ENCODE measurements at places on chromosomes 2 and 18. TPM values are rescaled to one million over a fixed set of nuclear protein-coding genes. Genes with fewer than 3 reads are reported as not detected.
A peak's percentile ranks its signal among the peaks of the same experiment; 100 is the strongest.

Gene LIMS3
- 3.2 TPM for total RNA-seq

Gene TXNDC2
- total RNA-seq, result 0.07 TPM

Gene SCYGR4
- not detected for total RNA-seq

Gene TBR1
- total RNA-seq, result not detected

DNA sequence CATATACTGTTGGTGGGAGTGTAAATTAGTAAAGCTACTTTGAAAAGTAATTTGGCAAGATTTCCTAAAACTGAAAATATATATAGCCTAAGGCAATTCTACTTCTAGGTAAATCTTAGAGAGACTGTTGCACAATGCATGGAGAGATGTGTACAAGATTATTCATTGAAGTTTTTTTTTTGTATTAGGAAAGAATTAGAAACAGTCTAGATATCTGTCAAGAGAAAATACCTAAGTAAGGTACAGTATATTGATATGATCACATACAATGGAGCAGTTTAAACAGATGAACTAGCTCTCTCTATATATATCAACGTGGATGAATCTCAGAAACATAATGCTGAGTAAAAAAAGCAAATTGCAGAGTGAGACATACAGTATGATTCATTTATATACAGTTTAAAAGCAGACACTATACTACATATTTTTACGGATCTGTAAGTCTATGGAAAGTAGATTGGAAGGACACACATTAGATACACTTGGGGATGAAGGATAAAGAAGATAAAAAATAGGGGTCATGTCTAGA is 59.3 kb upstream of the ACVR1 start:
- no peak for DNase-seq
- H3K27ac ChIP-seq, result no peak overlapping the region
- H3K27me3 ChIP-seq, result peaks cover 9% of the 10 kb centered on the region
- no peak overlapping the region for H3K4me3 ChIP-seq
- H3K4me1 ChIP-seq, result no peaks in the 10 kb centered on the region

DNA sequence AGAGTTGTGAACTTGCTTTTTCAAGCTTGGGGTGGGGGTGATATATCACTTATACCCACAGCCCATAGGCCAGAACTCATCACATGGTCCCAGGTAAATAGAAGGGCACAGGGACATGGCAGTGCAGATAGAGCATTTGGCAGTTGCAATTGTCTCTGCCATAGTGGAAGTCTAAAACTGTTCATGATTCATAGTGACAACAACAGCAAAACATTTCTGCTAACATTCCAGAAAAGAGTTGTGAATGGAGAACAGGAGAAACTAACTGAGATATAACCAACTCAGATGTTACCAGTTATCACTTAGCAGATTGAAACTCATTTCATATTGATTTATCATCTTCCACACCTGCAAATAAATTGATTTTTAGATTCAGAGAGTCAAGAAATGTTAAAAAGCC is 278.6 kb upstream of the KYNU start:
- no peak overlapping the region for H3K27ac ChIP-seq
- H3K4me1 ChIP-seq, result peaks cover 7% of the 10 kb centered on the region
- no peaks in the 10 kb centered on the region for H3K36me3 ChIP-seq
- no peak for DNase-seq

DNA sequence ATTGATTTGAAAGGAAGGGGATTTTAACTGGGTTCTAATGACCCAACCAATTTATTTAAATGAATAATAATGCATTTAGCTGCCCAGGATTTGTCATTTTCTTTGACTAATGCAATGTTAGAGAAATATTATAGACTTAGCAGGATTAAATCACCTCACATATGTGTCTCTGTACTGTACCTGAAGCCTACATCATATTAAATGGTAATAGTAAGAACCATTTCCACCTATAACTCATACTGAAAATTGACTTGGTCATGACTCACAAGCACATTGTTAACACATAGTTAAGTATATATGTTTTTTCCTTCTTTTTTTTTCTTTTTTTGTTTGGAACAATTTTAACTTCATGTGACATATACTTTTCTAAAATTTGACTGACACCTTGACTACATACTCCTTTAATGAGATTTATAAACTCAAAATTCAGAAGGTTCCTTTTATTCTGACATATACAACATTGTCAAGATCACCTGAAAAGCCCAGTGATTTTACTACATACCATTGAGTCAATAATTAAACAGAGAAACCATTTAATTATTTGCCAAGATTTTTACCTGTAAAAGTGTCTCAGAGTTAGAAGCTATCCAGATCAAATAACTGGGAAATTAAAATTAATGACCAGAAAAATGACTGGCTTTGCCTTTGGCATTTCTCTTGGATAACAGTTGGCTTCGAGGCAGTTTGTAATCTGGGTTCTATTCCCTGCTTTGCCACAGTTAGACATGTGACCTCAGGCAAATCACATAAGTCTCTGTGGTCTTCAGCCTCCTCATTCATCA is 58.8 kb upstream of the CDC42EP3 start:
- no peak overlapping the region for H3K27ac ChIP-seq
- H3K4me3 ChIP-seq, result no peak overlapping the region
- peaks cover 4% of the 10 kb centered on the region for H3K4me1 ChIP-seq
- H3K36me3 ChIP-seq, result no peaks in the 10 kb centered on the region
- DNase-seq, result no peak

DNA sequence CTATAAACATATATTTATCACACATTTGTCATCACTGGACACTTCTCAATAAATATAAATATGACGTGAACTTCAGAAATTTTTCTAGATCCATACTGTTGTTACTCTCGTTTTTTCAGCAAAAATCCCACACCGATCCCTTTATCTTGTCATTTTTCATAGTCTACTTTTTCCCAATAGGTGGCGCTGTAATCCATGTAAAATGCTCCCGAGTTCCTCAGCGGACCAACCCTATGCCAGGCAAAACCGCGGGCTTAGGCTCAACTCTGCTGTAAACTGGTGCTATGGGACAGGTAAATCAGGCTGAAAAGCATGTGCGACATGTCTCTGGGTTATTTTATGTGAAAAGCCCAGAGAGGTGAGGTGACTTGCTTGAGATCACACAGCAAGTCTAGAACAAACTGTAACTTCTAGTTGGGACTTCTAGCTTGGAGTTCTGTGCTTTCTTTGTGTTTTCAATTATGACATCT is 104.0 kb downstream of the COBLL1 start:
- no peaks in the 10 kb centered on the region for H3K27me3 ChIP-seq
- H3K4me1 ChIP-seq, result peaks cover 17% of the 10 kb centered on the region
- DNase-seq, result peak; percentile 24
- no peak overlapping the region for H3K27ac ChIP-seq

- H3K4me1 ChIP-seq, result peaks cover 48% of the 10 kb centered on the region
- H3K36me3 ChIP-seq, result no peaks in the 10 kb centered on the region
- peak; percentile 39 for DNase-seq
- H3K27ac ChIP-seq, result peak overlapping the region; percentile 91
These were observed 146.4 kb downstream of the IRS1 start for GRCh38 chr2:226652983-226653765.

GRCh38 chr2:218743068-218743467 is 32.4 kb downstream of the TTLL4 start:
- peaks cover 8% of the 10 kb centered on the region for H3K4me1 ChIP-seq
- DNase-seq, result no peak
- H3K36me3 ChIP-seq, result peaks cover 34% of the 10 kb centered on the region
- H3K27me3 ChIP-seq, result no peaks in the 10 kb centered on the region

- H3K36me3 ChIP-seq, result no peaks in the 10 kb centered on the region
- H3K4me1 ChIP-seq, result no peaks in the 10 kb centered on the region
- no peak overlapping the region for H3K4me3 ChIP-seq
- H3K27ac ChIP-seq, result no peak overlapping the region
These were observed 33.5 kb downstream of the SCN1A start for GRCh38 chr2:166094325-166094724.

- no peaks in the 10 kb centered on the region for H3K27me3 ChIP-seq
- H3K27ac ChIP-seq, result peak overlapping the region; percentile 70
- H3K4me1 ChIP-seq, result peaks cover 34% of the 10 kb centered on the region
- H3K36me3 ChIP-seq, result no peaks in the 10 kb centered on the region
- H3K4me3 ChIP-seq, result no peak overlapping the region
These were observed 43.3 kb upstream of the ZFP36L2 start for GRCh38 chr2:43269706-43270105.

DNA sequence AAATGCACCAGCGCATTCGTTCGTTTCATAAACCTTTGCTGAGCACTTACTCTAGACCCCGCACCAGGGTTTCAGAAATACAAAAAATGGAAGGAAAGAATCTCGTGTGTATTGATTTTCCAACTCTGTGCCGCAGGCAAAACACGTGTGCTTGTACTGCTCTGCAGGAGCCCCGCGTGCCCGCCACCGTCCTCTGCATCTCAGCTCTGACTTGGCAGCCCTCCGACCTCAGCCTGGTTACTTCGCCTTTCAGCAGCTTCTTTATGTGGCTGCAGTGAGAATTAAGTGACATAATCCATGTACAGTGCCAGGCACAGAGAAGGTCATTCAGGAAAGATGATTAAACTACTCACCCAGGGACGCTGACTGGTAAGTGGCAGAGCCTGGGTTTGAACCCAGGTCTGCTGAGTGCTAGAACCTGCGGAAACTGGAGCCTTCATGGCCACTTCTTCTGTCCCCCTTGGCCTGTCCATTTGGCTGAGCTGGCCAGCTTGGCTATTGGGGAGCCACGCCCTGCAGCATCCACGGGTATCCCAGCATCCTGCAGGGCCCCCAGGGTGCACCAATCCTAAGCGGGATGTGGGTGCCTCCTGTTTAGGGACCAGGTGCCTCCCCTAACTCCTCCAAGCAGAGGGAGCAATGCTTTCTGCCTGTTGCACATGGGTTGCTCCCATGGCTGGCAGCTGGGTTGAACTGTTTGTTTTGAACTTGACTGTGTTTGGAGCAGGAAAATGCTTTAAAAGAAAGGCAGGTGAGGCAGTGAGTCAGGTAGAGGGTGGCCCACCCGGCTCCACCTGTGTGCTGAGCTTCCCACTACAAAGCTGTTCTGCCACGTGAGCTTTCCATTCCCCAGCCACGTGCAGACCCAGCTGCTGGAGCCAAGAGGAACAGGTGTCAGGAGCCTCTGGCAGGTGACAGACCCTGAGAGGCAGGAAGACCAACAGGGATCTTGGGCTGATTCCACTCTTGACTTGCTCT is 34.3 kb downstream of the INHBB start:
- no peak overlapping the region for H3K4me3 ChIP-seq
- H3K27ac ChIP-seq, result no peak overlapping the region
- DNase-seq, result no peak
- H3K36me3 ChIP-seq, result no peaks in the 10 kb centered on the region
- H3K4me1 ChIP-seq, result no peaks in the 10 kb centered on the region
- H3K27me3 ChIP-seq, result peaks cover 28% of the 10 kb centered on the region

DNA sequence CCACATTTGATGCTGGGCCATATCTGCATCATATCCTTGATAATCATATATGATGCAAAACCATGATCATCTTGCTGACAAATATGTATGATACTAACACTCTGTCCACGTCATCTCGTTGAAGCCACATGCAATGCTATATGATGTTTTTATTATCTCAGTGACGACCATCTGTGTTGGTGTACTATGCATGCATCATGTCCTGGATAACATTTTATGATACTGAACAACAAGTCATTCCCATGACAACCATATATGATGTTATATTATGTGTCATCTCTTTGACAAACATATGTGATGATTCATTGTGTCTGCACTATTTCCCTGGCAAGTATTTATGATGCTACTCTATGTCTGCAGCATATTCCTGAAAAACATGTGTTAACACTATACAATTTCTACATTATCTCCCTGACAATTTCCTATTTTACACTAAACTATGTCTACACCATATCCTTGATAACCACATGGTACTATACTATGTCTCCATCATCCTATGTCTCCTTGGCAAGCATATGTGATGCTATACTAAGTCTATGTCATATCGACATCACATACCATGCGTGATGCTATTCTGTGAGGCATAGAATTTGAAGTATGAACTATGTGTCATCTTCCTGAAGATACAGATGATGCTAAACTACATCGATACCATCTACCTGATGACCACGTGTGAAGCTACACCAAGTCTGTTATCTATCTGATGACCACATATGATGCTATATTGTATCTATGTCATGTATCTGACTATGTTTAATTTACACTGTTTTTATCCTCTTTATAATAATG is 37.0 kb downstream of the DAW1 start:
- H3K4me3 ChIP-seq, result no peak overlapping the region
- DNase-seq, result no peak
- no peaks in the 10 kb centered on the region for H3K4me1 ChIP-seq
- no peak overlapping the region for H3K27ac ChIP-seq
- no peaks in the 10 kb centered on the region for H3K36me3 ChIP-seq

GRCh38 chr2:216215658-216216390 is 106.7 kb downstream of the XRCC5 start:
- H3K36me3 ChIP-seq, result peaks cover 5% of the 10 kb centered on the region
- no peaks in the 10 kb centered on the region for H3K27me3 ChIP-seq
- H3K4me3 ChIP-seq, result no peak overlapping the region
- no peak overlapping the region for H3K27ac ChIP-seq
- DNase-seq, result no peak

DNA sequence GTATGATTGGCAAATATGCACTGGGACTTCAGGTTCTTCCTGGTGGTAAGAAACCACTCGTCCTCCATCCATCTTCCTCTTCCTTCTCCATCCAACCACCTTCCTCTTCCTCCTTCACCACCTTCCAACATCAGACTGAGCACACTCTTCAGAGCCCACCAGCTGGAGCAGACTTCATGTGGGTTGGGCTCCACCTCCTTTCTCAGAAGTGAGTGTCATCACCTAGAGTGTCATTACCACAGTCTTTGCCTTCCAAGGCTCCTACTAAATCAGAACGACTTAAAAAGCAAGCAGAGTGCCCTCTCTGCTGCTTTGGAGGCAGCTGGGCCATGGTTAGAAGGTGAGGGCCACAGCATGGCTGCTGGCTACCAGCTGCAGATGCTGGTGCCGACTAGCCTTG is 171.6 kb downstream of the SH3RF3 start:
- no peaks in the 10 kb centered on the region for H3K27me3 ChIP-seq
- no peak for DNase-seq
- no peak overlapping the region for H3K4me3 ChIP-seq
- H3K4me1 ChIP-seq, result no peaks in the 10 kb centered on the region
- H3K36me3 ChIP-seq, result no peaks in the 10 kb centered on the region

DNA sequence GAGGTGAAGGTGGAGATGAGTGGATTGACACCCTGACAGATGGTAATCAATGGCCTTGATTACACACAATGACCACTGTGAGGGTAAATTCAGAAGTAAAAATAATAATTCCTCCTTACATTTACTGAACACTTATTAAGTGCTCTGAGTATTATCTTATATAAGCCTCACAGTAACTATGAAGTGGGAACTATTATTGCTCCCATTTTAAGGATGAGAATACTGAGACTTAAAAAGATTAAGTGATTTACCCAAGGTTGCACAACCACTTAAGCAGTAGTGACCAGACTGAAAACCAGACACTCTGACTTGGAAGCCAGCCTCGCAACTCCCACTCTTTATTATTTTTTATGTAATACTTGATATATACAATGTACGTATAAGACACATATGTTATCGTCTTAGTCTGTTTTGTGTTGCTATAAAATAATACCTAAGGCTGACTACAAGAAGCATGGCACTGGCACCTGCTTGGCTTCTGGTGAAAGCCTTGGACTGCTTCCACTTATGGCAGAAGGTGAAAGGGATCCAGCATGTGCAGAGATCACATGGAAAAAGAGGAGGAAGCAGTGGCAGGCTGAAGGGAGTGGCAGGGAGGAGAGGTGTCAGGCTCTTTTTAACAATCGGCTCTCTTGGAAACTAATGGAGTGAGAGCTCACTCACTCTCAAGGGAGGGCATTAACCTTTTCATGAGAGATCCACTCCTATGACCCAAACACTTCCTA is 41.5 kb upstream of the C1D start:
- no peak overlapping the region for H3K27ac ChIP-seq
- no peaks in the 10 kb centered on the region for H3K4me1 ChIP-seq
- DNase-seq, result no peak
- H3K36me3 ChIP-seq, result no peaks in the 10 kb centered on the region
- H3K4me3 ChIP-seq, result no peak overlapping the region
